ENCODE measurements at places on chromosomes 4 and X.

DNA sequence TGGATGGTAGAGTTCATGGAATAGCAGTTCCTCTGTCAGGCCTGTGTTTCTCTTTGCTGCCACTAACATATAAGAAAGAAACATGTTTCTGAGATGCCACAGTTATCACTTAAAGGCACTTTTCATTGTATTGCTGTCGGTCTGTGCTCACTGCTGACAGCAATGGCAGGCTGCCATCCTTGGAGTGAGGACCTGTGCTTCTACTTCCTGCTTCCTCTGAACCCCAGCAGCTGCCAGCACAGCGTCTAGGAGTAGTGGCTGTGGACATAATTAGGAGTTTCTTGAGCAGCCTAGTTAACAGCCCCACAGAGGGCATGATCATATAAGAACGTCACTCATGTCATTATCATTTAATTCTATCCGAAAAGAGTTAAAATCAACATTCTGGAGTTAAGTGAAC is 30.5 kb downstream of the F11 start:
- DNase-seq: no peak

GRCh38 chr4:7647600-7648543 is 213.1 kb upstream of the PSAPL1 start:
- DNase-seq: no peak

GRCh38 chr4:73170518-73171198 is 87.9 kb downstream of the ANKRD17 start:
- DNase-seq: no peak

DNA sequence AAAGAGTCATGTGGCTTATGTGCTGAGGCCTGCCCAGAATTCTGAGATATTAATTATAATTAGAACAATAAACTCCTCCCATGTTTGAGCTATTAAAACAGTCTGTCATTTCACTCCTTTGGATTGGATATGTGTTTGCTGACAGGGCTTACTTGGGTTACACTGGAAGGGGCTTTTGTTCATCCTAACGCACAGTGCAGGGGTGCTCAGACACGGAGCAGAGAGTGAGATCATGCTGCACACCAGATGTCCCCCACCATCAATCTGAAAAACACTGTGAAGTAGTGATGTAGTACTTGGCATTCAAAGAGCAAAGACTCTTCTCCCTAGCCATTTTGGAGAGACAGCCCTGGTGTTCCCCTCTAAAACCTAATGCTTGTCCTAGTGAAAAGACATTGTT is 24.1 kb upstream of the SMIM10L2A start:
- DNase-seq: no peak

DNA sequence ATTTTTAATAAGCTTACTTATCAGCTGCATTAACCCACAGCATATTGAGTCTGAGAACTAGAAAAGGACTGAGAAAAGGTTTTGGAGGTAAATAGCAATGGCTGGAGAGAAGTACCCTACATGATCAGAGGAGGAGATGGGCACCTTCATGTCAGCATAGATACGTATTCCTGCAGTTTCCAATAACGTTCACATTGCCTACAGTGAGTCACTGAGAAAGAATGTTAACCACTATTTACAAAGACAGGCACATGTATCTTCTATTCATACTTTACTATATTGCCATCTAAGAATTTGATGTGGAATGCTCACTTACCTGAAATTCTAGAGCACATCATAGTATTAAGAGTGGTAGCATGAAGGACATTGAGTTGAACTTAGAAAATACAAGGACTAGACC is 92.5 kb downstream of the TLL1 start:
- no peak for DNase-seq

DNA sequence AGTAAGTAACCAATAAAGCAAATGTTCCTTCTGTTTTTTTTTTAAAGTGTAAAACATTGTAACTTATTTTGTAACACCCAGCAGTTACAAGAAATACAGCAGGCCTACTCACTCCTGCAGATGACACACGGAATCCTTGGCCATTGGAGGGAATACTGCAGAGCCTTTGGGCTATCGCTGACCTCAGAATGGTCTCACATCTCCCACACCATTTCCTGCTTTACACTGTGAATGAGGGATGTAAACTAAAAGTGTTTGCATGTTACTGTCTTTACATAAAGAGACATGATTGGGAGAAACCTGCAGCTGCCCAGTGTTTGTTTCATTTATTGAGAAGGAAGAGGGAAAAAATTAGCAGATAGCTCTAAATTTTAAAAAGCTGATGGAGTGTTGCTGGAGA is 64.1 kb downstream of the USP46 start:
- no peak for DNase-seq

GRCh38 chr4:81802285-81802846 is 330.7 kb upstream of the RASGEF1B start:
- DNase-seq: no peak

- no peak for DNase-seq
These were observed 66.8 kb downstream of the SOWAHB start for GRCh38 chr4:76830964-76831703.

DNA sequence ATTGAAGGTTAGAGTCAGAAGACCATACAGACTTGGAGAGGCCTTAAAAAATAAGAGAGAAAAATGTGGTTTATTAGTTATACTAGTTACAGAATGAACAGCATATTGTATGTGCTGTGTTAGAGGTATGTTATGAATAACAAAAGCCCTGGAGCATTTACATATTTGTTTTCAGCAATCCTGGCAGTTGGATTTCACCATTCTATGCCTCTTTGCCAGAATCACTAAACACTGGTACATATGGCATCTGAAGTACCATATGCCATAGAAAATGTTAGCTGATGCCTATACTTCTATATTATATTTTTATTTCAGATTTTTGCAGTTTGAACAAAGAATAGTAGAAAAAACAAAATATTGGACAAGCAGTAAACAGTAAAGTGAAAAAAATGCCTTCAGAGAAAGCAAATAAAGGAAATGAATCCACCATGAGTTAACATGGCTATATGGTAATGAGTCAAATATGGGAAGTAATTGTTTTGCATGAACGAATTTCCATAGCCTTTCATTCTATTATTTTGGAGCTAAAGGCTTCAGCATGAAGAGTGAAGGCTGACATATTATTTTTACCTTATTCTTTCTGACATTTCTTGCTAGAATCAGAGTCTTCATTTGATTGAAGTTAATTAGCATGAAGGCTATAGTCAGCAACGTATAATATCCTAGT is 41.9 kb upstream of the PRDM8 start:
- DNase-seq: no peak

GRCh38 chrX:21661316-21661715 is 3.2 kb upstream of the KLHL34 start:
- DNase-seq: no peak

GRCh38 chr4:183139058-183139750 is 40.1 kb downstream of the WWC2 start:
- DNase-seq: no peak

GRCh38 chrX:12443534-12444098 is 305.3 kb downstream of the FRMPD4 start:
- DNase-seq: no peak

DNA sequence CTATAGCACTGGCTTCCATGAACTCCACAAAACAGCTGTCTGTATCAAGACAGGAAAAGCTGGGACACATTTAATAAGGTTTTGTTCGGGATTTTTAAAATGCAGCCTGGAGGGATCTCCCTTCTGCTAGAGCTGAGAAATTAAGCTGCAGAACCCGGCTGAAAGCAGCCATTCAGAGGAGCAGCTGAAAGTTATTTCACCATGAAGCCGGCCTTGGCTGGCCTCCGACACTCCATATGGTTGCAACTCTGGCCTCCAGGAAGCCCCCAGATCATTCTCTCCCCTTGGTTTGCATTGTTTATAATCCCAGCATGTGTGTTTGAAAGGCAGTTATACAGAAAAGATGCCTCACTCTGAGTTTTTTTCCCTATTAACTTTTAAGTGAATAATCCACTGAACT is 239.4 kb downstream of the SPATA18 start:
- no peak for DNase-seq

DNA sequence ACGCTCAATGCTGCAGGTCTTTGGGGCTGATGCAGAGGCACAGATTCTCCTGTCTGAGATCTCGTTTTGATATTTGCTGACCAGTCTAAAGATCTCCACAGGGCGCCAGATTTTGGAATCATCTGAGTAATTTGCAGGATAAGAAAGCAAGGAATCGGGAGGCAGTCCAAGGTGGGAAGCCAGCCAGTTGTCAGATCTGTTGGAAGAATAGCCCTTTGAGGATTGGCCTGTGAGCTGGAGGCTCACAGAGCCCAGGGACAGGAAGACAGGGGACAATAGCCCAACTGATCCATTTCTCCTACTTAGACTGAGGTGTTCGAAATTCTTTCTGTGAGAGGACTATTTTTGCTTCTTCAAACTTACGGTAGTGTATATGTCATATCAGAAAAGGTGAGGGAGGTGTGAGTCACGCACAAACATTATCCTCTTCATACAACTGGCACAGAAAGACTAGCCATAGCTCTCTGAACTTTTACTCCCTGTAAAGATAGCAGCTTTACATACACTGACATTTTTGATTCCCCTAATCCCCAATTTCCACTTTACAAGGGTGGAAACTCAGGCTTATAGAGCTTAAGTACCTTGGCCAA is 8.8 kb downstream of the DIPK2B start:
- DNase-seq: peak; percentile 62

- no peak for DNase-seq
These were observed 11.9 kb upstream of the NSUN7 start for GRCh38 chr4:40737879-40738278.

GRCh38 chrX:112051576-112051975 is 31.0 kb downstream of the TRPC5 start:
- no peak for DNase-seq

DNA sequence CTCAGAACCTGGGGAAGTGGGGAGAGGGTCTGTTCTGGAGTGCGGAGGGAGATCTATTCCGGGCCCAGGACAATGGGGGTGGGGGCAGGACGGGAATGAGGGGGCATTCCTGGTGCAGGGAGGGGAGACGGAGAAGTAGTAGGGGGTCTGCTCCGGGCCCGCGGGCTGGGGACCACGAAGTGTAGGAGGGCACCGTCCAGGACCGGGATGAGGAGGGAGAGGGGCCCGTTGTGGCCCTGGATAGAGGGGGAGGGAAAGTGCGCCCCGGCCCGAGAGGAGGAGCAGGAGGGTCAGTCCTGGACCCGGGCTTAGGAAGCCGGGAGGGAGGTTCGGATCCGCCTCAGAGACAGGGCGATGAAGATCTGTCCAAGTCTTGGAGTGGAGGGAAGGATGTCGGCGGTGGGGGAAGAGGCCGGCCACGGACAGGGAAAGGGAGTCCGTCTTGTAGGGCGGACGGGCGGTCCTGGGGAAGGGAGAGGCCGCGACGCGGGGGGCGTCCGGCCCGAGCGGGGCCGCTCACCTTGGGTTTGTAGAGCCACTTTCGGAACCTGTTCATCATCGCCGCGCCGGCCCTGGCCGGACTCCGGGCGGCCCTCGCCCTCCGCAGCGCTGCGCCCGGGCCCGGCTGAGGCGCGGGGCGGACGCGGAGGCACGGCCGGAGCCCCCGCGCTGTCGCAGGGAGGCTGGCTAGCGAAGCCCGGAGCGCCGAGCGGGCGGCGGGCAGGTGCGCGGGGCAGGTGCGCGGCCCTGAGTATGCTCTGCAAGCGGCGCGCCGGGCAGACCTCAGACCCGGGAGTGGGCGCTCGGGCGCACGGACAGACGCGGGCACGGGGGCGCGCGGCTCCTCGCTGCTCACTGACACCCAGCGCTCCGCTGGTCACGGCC is at the start of gene ZFYVE28:
ZFYVE28 (minus strand) TSS at position 881 of the 885 bp plus-strand sequence; CDS start at position 559, 322 bp downstream.
- DNase-seq: no peak

DNA sequence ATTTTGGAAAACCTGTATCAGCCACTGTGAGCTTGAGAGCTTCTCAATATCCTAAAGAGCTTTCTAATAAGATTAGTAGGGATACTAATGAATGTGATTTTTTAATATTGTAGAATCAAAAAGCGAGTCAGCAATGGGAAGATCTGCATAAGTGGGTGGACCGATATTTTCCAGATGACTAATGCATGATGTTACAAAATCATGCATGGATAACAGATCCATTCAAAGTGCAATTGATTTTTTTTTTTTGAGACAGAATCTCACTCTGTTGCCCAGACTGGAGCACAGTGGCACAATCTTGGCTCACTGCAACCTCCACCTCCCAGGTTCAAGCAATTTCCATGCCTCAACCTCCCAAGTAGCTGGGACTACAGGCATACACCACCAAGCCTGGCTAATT is 7.3 kb upstream of the CLDN2 start:
- no peak for DNase-seq

GRCh38 chrX:29707088-29707487 is 508.3 kb upstream of the MAGEB2 start:
- DNase-seq: no peak

- DNase-seq: no peak
These were observed 20.4 kb upstream of the SEPSECS start for GRCh38 chr4:25180524-25181131.

DNA sequence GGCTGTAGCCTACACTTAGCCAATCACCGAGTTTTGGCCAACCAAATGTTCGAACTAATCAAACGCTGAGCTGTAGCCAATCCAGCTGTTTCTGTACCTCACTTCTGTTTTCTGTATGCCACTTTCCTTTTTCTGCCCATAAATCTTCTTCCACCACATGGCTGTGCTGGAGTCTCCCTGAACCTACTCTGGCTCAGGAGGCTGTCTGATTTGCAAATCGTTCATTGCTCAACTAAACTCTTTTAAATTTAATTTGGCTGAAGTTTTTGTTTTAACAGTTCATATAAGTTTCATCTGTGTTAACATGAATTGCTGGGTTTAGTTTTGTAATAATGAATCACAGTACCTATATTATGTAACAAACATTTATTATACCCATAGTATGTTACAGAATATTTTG is 160.7 kb upstream of the PCDH7 start:
- no peak for DNase-seq

DNA sequence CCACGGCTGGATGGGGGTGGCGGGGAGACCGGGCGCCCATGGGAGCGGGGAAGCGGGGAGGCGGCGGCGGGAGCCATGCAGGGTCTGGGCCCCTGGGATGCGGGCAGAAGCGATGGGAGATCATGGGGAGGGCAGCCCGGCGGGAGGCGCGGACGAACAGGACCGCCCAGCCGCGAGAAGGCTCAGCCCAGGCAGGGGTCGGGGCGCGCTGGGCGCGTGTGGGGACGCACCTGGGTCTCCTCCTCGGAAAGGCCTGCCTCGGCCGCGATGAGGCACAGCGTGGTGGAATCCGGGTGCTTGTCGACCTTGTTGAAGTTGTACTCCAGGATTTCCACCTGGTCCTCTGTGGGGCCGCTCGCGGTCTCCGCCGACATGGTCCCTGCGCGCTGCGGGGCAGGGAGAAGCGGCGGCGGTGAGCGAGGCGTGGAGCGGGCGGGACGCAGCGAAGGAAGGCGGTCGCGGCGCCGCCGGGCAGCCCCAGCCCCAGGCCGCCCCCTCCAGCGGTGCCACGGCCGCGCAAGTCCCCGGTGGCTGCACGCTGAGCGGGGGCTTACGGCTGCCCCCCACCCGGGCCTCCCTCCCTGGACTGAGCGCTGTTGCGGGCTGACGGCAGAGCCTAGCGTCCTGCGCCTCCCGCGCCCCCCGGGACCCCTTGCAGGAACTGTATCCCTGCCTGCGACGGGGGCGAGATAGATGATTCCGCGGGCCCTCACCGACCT is 25.3 kb downstream of the HOPX start:
- DNase-seq: no peak

GRCh38 chr4:184097241-184097605 is 120.5 kb downstream of the ENPP6 start:
- peak; percentile 72 for DNase-seq

Data from head of caudate nucleus (tissue), 42 donors.